ELR (cell line): ENCODE measurements at places on chromosomes 4 and X.

DNA sequence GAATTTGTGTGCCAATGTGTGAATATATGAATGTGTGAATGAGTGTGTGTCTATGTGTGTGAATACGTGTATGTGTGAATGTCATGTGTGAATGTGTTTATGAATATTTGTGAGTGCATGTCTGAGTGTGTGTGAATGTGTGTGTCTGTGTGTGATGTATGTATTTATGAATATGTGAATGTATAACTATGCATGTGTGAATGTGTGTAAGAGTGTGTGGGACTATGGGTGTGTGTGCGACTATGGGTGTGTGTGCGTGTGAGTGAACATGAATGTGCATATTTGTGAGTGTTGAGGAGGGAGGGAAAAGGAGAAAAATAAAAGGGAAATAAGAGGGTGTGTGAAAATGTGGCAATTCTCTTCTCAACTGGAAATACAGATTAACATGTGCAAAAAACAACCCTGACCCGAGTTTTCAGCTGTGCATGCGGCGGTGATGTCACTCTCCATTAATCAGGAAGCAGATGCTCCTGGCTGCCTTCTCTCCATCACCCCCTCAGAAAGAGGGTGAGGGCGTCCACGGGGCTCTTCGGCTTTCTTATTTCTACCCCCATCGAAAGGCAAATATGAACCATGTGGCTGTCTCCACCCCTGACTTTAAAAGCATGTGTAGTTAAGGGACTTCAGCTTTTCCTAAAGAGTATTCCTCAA lies 219.8 kb downstream of the MAML3 start:
- peak; percentile 8 for DNase-seq

DNA sequence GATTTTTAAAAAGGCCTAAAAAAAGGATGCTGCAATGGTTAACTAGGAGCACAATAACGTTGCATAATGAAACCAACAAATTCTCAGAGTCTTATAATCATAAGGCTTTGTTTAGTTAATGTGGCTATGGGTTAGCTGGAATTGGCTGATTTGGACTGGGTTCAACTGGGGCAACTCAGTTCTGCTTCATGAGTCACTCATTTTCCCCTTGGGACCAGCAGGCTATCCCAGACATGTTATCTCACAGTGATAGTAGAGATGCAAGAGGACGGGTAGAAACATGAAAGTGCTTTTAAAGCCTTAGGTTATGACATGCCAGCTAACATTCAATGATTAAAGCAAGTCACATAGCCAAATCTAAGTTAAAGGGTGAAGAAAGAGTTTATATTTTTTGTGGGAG lies 189.2 kb upstream of the GK2 start:
- peak; percentile 6 for DNase-seq

GRCh38 chr4:19030536-19030935 lies 1009.0 kb upstream of the LCORL start:
- no peak for DNase-seq

DNA sequence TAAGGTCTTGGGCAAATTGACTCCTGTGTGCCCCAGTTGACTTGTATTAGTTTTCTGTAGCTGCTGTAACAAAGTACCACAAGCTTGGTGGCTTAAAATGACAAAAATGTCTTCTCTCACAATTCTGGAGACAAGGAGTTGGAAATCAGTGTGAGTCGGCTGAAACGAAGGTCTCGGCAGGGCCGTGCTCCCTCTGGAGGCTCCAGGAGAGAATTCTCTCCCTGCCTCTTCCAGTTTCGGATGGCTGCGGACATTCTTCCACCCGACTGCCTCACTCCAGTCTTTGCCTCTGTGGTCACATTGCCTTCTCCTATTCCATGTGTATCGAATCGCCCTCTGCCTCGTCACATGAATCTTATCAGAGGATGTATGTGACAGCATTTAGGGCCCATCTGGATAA lies 66.0 kb upstream of the PHOX2B start:
- DNase-seq = peak; percentile 42

DNA sequence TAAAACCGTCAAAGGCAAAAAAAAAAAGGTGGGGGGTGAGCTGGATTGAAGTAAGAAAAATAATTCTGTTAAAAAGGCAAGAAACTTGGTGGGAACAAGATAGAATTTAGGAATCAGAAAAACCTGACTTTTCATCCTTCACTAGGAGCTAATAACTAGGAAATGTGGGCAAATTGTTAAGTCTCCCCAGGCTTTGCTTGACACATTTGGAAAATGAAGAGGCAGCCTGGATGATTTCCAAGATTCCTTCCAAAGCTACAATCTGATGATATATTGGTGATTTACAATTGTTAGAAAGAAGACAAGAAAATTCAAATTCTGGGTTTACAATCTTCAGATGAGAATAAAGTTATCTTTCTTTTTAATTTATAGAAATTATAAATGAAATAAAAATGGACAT lies 1062.5 kb downstream of the ADGRL3 start:
- DNase-seq = no peak

DNA sequence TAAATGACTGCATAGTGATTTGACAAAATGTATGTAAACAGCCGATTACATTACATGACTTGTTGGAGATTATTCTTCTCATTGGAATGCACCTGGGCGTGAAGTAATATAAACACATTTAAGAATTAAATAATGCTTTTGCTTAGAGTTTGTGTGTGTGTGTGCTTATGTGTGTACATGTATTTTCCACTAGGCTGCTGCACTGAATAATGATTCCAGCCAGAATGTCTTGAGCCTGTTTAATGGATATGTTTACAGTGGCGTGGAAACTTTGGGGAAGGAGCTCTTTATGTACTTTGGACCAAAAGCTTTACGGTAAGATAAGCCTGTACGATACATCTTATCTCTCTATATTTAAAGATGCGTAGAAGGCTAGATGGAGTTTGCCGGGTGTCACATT lies 12.6 kb downstream of the NEIL3 start:
- DNase-seq = peak; percentile 48
